ENCODE measurements at places on chromosomes 5 and 9.

DNA sequence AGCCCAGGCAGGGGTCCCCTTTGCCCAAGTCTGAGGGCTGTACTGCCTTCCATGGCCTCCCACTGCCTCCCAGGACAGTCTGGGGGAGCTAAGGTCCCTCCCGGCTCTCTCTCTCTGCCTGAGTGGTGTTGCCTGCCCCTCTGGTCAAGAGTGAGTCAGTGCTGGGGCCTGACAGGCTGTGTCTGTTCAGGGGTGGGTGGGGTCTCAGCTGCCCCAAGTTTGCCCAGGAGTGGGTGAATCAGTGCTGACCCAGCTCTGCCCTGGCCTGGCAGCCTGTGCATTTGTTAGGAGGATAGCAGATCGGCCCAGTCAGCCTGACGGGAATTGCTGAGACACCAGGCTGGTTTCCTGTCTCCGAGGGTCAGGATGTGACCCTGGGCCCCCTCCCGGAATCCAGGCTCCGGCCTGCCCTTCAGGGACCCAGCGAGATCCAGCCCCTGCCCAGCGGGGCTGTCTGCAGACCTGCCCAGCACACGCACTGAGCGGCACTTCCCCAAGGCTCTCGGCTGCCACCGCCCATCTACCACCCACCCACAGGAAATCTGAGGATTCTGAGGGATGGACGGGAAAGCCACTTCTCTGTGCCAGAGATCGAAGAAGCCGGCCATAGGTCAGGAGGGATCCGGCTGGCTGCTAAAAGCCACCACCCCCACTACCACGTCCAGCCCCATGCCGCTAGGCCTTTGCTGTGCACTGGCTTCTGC is 15.9 kb downstream of the ENG start:
- DNase-seq, result no peak

GRCh38 chr5:178382754-178383164 is 150.2 kb upstream of the PHYKPL start:
- DNase-seq, result no peak

GRCh38 chr5:9149988-9150387 is 395.9 kb downstream of the SEMA5A start:
- DNase-seq, result no peak

GRCh38 chr5:39132128-39132447 is 57.9 kb upstream of the RICTOR start:
- DNase-seq, result no peak

GRCh38 chr5:179777456-179777855 is 16.3 kb upstream of the LTC4S start:
- no peak for DNase-seq

GRCh38 chr5:173802670-173803165 is 85.4 kb upstream of the CPEB4 start:
- DNase-seq, result no peak

DNA sequence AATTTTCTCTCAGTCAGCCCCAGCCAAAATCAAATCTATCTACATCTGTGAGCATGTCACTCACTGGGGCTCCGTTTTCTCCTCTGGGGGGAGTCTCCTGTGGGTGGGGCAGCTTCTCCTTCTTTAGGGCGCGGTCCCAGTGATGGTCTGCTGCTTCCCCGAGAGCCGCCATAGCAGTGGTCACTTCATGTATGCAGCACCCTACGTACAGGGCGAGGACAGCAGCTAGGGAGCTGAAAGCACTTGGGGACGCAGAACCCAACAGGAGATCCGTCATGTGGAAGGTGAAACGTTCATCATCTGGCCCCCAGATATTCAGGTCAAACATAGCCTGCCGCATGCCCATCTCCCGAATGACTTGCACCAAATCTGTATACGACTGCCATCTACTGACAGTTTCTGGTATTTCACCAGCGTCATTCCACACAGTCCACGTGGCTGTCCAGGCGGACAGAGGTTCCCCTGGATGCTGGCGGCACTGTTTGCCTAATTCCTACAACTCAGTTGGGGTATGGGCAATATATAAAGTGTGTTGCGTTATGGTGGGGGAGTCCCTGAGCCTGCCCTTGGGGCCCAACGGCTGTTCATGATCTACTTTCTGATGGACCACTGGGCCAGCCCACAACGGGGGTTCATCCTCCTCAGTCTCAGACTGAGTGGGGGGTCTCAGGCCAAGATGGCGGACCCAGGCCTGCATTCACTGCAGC is 795.0 kb downstream of the EFNA5 start:
- DNase-seq, result no peak

GRCh38 chr9:17342696-17343095 is 207.9 kb downstream of the CNTLN start:
- DNase-seq, result no peak

GRCh38 chr5:93603793-93604643 is 21.0 kb downstream of the NR2F1 start:
- DNase-seq, result no peak

DNA sequence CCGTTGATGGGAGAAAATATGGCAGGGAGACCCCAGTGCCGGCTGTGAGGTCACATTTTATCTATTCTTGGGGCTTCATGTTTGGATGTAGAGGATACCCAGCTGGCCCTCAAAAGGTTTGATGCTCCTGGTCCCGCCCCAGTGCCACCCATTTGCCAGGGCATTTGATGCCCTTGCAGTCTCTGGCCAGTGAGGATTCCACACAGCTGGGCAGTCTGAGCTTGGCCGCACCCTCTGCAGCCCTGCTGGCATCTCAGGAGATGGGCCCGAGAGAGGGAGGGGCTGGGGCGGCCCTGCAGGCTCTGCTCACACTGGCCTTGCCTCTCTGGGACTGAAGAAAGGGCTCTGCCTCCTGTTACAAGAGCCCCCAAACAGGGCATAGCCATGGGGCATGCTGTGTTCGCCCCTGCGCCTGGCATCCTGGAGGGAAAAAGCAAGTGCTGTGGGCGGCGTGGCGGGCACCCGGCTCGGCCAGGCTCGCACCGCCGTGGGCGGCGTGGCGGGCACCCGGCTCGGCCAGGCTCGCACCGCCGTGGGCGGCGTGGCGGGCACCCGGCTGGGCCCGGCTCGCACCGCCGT is 27.6 kb downstream of the ADAMTSL2 start:
- DNase-seq, result no peak

DNA sequence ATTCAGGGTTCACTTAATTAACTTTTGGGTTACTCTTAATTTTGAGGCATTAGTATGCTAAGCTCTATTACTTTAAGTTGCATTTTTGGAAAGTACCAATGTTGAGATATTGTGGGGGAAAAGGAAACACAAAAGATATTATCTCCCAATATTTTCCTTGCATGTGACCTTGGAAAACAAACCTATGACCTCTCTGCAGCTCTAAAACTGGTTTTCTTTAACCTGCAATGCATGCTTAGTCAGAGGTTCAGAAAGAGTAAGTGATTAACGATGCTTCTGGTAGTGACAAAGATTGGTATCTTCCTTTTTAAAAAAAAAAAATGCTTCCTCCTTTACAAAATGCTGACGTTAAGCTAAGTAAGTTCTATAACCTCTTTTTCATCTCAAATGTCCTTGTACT is 44.9 kb upstream of the CDH18 start:
- no peak for DNase-seq

DNA sequence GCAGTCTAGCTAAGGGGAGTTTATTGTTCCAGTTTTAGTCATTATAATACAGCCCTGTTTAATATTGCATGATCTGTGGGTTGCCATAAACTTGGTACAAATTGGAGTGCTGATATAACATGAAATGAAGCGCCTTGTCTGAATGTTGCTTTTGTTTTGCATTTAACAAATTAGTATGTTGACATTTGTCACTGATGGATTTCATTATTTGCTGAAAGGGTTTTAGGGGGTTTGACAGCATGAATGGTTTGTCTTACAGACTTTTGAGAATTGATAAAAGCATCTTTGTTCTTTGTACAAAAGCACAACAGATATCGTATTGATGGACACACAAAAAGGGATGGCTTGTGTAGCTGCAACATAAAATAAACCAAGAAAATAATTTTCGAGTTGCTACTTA is 178.3 kb downstream of the AOPEP start:
- no peak for DNase-seq

- DNase-seq, result no peak
These were observed 23.6 kb downstream of the QRFP start for GRCh38 chr9:130872912-130873503.

GRCh38 chr9:70630971-70631370 is 216.5 kb upstream of the KLF9 start:
- DNase-seq, result no peak

DNA sequence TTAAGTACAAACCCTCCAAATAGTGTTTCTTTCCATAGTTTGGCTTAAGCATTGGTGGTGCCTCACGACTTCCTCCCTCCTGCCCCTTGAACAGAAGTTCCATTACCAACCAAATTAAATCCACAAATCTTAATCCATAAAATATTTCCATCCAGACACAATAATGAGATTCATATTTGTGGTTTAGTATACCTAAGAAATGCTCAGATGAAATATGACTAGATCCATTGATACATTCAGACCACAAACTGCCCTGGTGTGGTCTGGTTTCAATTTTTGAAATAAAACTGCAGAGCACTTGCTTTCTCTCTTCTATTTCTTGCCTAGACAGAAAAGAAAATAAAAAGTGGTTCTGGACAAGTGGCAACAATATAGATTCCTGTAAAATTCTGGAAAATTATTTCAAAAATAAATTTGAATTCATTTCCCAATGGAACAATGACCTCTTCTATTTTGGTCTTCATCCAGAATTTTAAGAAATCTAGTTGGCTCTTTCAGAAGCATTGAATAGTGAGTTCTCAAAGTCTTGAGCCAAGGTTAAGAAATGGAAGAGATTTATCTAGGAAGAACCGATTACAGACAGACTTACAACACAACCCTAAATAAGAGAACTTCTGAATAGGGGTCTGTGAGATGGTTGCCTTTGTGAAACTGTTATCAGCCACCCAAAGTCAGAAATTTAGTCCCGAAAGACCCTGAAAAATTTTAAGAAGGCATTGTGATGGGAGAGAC is 14.0 kb downstream of the TNC start:
- no peak for DNase-seq

GRCh38 chr9:82682431-82682830 is 380.5 kb downstream of the RASEF start:
- DNase-seq, result no peak

DNA sequence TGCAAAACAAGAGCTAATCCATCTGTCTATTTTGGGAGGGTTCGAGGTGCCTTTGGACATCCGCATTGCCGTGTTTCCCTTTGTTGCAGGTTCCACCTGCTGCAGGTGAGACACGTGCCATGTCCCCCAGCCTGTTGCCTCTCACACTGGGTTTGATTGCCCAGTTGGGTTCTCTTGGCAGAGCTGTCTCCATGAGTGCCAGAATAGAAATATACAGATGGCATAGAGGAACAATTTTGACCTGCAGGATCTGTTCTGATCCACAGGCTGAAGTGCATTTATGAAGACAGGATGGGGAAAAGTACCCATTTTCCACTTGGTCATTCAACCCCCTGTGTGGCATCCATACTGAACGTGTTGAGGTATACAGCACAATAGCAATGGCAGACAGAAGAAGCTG is 178.1 kb downstream of the SGCD start:
- DNase-seq, result no peak

GRCh38 chr9:38685535-38685934 is 34.4 kb downstream of the FAM240B start:
- no peak for DNase-seq

All from stimulated activated CD8-positive, alpha-beta memory T cell treated with anti-CD3 and anti-CD28 coated beads, Interleukin-4, amount 100 ng/mL, for 1 hour (primary cell).